PC-9 (cell line): ENCODE measurements at places on chromosomes 2 and 18.

DNA sequence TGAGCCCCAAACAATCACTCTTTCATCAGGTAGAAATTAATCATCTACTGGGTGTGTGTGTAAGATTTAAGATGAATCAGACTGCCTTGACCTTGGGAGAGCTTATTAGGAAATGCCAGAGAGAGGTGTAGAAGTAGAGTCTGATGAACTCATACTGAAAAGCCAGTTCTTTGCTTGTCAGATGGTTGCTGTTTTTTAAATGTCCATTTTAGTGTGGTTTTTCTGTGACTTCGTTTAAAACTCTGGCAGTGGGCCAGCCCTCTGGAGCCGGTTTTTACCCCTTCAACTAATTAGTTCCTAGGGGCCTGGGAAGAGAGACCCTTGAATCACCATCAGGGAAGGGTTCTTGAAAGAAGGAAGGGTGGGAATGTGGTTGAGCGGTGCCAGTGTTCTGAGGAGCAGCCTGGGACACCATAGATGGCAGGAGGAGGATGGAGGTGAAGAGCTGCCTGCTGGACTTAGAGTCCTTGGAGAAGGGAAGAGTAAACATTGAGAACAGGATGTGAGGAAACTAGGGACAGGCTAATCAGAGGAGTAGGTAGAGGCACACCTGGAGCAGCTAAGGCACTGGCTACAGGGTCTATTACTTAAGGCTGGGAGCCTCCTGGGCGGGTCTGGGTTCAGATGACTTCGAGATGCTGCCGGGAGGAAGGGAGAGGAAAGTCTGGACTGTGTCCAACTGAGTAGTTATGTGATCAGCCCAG lies 66.1 kb downstream of the LRRFIP1 start:
- DNase-seq: peak; percentile 49

DNA sequence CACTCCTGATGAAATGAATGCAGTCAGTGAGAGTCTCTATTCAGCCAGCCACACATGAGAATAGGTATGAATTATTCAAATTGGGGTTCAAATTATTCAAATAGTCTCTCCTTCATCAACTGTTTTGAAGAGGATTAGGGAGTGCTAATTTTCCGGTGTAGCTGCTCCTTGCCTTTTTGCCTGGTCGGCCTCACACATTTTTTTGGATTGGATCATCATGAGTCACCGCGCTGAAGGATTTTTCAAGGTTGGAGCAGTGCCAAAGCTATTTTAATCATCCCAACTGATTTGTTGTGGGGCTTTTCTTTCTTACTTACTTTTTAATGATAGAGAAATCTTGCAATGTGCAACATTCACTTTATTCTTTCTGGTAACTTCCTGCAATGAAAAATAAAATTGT lies 2.4 kb upstream of the DTNA start:
- DNase-seq: peak; percentile 57

- DNase-seq: peak; percentile 36
Observed at GRCh38 chr2:217713395-217714286, 289.2 kb downstream of the TNS1 start.

GRCh38 chr2:84619794-84620371 lies 103.6 kb downstream of the DNAH6 start:
- DNase-seq: no peak

GRCh38 chr2:205543937-205544702 lies 138.2 kb upstream of the NRP2 start:
- no peak for DNase-seq

- DNase-seq: no peak
Observed at GRCh38 chr2:10954416-10954815, 42.7 kb downstream of the KCNF1 start.

DNA sequence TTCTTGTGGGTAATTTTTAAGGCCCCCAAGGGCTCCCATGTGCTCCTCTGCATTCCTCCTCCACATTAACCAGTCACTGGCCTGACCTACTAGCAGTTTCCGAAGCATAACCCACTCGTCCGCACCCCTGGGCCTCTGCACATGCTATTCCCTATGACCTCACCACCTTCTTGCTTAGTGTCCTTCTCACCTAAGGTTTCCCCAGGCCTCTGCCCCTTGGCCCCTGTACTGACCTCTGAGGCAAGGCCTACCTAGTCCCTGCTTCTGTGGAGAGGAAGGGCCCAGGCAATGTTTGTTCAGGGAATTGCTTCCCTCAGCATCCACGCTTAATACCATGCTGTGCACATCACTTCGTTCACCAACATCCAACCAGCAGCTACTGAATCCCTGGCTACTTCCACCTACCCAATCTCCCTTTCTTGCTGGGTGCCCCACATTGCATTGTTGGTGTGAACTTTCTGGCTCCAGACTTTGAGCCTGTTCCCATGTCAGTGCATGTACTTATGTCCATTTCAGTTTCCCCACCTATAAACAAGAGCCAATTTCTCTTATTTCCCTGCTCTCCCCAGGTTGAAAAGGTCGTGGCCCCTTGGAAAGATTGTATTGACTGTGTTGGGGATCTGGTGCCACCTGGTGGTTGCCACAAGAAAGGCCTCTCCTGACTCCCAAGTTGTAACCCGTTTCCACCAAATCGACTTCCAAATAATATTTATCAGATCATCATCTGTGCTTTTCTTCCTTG lies 19.2 kb upstream of the TMEM177 start:
- peak; percentile 40 for DNase-seq

DNA sequence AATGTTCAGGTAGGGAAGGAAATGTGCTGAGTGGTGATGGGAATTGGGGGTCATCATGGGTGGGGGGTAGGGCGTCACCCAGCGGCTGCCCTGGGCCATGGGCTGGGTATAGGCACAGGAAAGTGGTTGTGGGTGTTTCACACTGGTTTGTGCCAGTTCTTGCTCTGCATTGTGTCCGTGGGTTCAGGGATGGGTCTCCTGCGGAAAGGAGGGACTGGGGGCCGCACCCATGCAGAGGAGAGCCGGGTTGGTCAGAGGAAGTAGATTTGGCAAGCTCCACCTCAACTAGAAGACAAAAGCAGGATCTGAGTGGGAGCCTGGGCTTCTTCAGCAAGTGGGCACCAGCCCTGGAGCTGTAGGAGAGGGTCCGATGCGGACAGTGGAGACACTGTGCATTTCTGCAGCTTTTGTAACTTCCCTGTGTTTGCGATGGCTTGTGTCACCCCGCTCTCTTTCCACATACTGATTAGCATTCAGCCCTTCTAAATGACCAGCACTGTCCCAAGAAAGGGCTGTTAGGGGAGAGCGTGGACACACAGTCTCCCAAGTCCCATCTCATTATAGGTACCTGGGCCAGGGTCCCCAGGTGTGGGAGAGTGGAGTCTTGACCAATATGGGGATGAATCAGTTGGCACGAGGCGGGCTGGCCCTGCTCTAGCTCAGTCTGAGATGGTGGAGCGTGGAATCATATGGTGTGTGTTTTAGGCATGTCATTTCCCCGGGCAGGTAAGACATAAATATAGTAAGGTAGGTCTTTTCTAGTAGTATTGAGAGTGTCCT lies 67.2 kb downstream of the LRRFIP1 start:
- peak; percentile 37 for DNase-seq

DNA sequence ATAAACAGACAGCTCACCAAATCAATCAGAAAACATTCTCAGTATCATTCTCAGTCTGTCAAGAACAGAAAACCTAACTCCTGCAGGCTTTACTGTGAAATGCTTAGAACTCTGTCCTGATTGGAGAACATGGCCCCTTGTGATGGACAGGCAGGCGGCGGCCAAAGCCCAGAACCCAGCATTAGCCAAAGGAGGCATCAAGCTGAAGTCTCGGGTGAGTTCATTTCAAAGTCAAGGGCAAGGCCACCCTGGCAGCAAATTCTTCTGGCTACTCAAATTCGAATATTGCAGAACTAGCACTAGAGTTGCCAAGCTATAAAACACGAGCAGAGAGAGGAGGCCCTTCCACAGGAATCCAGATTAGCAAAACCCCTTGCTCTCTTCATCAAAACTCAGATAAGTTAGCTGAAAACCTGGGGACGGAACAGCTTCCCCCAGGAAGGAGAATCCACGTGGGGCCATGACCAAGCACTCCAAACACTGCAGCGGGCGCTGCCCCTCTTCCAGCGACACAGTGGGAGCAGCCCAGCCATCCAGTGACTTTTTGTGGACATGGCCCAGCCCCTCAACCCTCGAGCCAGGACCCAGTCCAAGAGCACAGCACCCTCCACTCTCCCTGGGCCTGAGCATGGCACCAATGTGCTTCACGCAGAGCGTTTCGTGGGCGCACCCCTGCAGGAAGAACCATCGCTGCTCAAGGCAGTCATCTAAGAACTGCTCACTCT lies 98.6 kb downstream of the HDAC4 start:
- no peak for DNase-seq

DNA sequence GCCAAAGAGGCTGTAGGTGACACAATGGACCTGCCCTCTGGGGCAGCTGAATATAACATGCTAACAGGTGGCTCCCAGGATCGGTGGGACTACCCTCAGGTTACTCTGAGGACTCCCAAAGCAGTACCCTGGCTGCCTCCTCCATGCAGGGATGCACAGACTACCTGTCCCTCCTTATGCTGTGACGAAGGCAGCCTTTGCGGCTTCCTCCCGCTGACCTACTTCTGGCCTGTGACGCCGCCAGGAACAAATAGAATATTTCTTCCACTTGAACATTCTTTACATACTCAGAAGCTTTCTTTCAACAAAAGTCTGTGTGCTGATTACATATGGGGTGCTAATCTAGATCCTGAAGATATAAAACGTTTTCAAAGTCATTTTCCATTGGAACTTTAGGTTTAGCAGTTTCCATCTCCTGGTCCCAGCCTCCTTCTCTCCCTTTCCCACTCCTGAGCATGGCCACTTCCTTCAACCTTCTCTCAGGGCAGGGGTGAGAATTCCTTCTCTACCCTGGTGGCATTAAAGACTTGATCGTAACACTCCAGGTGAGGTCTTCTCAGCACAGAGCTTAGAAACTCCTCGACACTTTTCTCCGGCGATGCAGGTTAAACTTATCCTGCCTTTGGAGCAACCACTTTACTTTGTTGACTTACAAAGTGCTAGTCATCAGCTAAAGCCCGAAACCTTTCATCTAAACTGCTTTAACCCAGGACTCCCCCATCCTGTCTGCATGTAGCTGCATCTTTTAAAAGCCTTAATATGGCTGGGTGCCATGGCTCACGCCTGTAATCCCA lies 58.9 kb upstream of the STK17B start:
- DNase-seq: no peak

DNA sequence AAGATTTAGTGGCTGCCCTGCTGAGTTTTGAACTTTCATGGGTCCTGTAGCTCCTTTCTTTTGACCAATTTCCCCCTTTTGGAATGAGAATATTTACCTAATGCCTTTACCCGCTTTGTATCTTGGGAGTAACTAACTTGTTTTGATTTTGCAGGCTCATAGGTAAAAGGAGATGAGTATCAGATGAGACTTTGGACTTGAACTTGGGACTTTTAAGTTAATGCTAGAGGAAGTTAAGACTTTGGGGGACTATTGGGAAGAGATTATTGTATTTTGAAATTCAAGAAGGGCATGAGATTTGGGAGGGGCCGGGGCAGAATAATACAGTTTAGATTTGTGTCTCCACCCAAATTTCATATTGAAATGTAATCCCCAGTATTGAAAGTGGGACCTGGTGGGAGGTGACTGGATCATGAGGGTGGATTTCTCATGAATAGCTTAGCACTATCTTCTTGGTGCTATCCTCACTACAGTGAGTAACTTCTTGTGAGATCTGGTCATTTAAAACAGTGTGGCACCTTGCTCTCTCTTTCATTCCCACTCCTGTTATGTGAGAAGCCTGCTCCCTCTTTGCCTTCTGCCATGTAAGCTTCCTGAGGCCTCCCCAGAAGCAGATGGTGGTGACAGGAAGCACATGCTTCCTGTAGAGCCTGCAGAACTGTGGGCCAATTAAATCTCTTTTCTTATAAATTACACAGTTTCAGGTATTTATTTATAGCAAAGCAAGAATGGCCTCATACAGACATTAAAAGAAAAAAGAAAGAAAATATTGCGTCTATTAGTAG lies 6.1 kb downstream of the ADI1 start:
- no peak for DNase-seq

DNA sequence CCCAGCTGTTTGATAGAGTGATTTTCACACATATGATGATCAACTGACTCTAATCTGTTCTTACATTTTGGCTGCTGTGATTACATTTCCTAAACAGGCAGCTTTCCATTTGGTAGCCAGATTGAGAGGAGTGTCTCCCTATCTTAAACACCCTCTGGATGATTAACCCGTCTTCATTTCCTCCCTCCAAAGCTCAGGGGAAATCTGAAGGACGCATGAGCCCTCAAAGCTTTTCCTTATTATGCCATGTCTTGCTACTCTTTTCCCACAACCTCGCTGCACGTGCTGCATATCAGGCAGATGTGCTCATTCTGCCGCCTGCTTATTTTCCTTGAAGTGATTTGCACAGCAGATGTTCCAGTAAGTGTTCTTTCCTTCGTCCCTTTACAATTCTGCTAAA lies 837.4 kb downstream of the LRRTM4 start:
- no peak for DNase-seq

DNA sequence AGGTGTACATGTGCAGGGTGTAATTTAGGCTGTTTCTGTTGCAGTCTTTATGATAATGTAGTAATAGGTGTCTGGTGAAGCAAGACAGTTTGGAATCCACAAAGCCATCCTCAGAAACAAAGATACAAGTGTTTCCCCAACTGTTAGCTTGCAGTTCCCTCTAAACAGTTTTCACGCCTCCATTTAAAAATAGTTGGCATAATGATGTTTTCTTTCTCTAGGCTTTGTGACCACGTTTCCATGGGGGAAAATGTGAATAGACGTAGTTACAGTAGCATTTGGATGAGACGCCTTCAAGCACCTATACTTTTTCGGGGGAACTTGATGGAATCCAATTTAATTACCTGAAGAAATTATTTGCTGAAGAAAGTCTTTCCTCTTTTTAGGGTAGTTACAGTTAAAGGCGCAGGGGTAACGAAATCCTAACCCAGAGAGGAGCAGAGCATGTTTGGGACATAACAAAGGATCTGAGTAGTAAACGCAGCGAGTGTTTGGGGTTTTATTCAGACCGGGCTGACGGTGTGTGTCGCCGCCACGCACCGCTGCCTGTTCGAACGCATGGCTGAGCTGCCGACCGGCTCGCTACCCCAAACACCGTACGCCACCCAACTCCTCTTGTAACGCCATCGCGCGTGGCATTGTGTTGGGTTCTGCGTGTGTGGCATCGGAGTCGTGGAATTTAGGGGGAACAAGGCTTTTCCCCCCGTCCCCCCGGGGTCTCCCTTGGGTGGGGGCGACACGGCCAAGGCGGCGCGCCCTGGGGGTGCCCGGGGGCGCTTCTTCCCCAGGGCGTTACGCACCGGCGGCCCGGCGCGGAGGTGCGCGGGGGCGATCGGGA lies 681 bp upstream of the NRP2 start:
- DNase-seq: no peak
